ENCODE measurements at places on chromosomes 1 and 21. TPM values are rescaled to one million over a fixed set of nuclear protein-coding genes. Genes with fewer than 3 reads are reported as not detected.

OVAAL gene
- total RNA-seq, result not detected

PDE4B gene
- total RNA-seq, result 35.1 TPM

PGBD5 gene
- 0.25 TPM for total RNA-seq

CLCC1 gene
- total RNA-seq, result 31.7 TPM

ZNF684 gene
- total RNA-seq, result 4.7 TPM

BMP8B gene
- total RNA-seq, result under 0.01 TPM

GABRD gene
- 0.13 TPM for total RNA-seq

SHCBP1L gene
- not detected for total RNA-seq

FABP3 gene
- 5.5 TPM for total RNA-seq

KCNA3 gene
- total RNA-seq, result not detected

PPIH gene
- 19.9 TPM for total RNA-seq

GPR137B gene
- total RNA-seq, result 5.3 TPM

DTL gene
- total RNA-seq, result 10.0 TPM

C1orf141 gene
- not detected for total RNA-seq

FAM177B gene
- total RNA-seq, result not detected

GLIS1 gene
- total RNA-seq, result not detected

FCRL3 gene
- total RNA-seq, result not detected

ZSWIM5 gene
- total RNA-seq, result 0.16 TPM

VHLL gene
- total RNA-seq, result not detected

CSRP1 gene
- total RNA-seq, result 449 TPM

VSIG8 gene
- not detected for total RNA-seq

SLC9A1 gene
- total RNA-seq, result 10.0 TPM

C8A gene
- not detected for total RNA-seq

TIE1 gene
- 1,208 TPM for total RNA-seq

DCST1 gene
- not detected for total RNA-seq

OLFML3 gene
- total RNA-seq, result 18.5 TPM

NOS1AP gene
- total RNA-seq, result 0.16 TPM

LELP1 gene
- total RNA-seq, result not detected

CHODL gene
- total RNA-seq, result 0.16 TPM

FASLG gene
- not detected for total RNA-seq

FAM151A gene
- not detected for total RNA-seq

CD46 gene
- total RNA-seq, result 348 TPM

KCNE2 gene
- not detected for total RNA-seq

RIPPLY3 gene
- total RNA-seq, result not detected

KCNK1 gene
- not detected for total RNA-seq

DPT gene
- total RNA-seq, result not detected

SLC44A5 gene
- total RNA-seq, result 0.16 TPM

RBP7 gene
- 0.81 TPM for total RNA-seq

MOV10 gene
- total RNA-seq, result 69.7 TPM

SLC9C2 gene
- total RNA-seq, result under 0.01 TPM

MRAP gene
- total RNA-seq, result not detected

MMP23B gene
- 0.19 TPM for total RNA-seq

TAF12 gene
- total RNA-seq, result 25.3 TPM

ZNF593OS gene
- total RNA-seq, result not detected

NRIP1 gene
- 20.6 TPM for total RNA-seq

B3GALT5 gene
- 0.06 TPM for total RNA-seq

WNT9A gene
- 1.7 TPM for total RNA-seq

RNF19B gene
- 13.8 TPM for total RNA-seq

STUM gene
- 0.57 TPM for total RNA-seq

CACNA1S gene
- not detected for total RNA-seq

MFSD2A gene
- total RNA-seq, result 0.32 TPM

ZNF672 gene
- 13.8 TPM for total RNA-seq

TRIM67 gene
- not detected for total RNA-seq

FCAMR gene
- not detected for total RNA-seq

DYRK1A gene
- 38.4 TPM for total RNA-seq

PLA2G4A gene
- total RNA-seq, result 7.4 TPM

NR5A2 gene
- 16.8 TPM for total RNA-seq

EPB41 gene
- total RNA-seq, result 32.7 TPM

RAB7B gene
- total RNA-seq, result not detected

Data from bladder microvascular endothelial cell (primary cell).